ENCODE measurements at places on chromosomes 7 and 10. TPM values are rescaled to one million over a fixed set of nuclear protein-coding genes. Genes with fewer than 3 reads are reported as not detected.

The HGF gene
- not detected for total RNA-seq

The FXYD4 gene
- not detected for total RNA-seq

The IQUB gene
- total RNA-seq = 0.04 TPM

The LRRC4 gene
- total RNA-seq = 0.35 TPM

The LDB1 gene
- 65.7 TPM for total RNA-seq

The RTKN2 gene
- 1.8 TPM for total RNA-seq

The FBXL13 gene
- 0.17 TPM for total RNA-seq

The MAP3K8 gene
- 1.2 TPM for total RNA-seq

The ADAM22 gene
- total RNA-seq = 0.21 TPM

The SLC29A4 gene
- total RNA-seq = 0.46 TPM

- no peak for DNase-seq
Observed at GRCh38 chr10:91006752-91007346, 86.0 kb upstream of the ANKRD1 start.

- DNase-seq = no peak
Observed at GRCh38 chr7:36117203-36117840, 35.7 kb upstream of the EEPD1 start.

- no peak for DNase-seq
Observed at GRCh38 chr10:130108934-130109604, 1.6 kb downstream of the C10orf143 start.

DNA sequence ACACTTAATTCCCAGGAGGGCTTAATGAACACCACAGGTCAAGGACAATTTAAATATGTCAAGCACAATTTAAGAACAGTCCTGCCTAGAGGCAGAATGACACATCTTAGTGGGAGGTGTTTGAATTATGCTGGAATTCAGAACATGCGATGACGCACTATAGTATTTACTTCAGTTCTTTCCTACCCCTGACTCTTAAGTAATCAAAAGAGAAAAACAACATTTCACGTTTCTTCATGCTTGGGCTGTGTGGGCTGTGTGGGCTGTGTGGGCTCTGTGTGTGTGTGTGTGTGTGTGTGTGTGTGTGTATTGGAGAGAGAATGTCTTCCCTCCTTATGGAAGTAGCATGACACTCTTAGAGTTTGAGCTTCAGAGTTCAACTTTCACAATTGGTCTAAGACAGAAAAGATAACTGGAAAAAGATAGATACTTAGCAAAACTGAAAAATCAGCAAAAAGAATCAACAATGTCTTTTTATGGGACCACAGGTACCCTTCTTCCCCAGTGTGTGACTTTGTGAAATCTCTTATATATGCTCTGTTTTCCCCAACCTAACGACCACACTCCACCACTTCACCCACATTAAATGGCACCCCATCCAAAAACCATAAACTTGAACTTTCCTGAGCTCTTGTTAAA, 33.7 kb upstream of the CABCOCO1 start:
- DNase-seq = peak; percentile 94

GRCh38 chr10:102919992-102920739, 2.1 kb downstream of the CNNM2 start:
- DNase-seq = no peak

DNA sequence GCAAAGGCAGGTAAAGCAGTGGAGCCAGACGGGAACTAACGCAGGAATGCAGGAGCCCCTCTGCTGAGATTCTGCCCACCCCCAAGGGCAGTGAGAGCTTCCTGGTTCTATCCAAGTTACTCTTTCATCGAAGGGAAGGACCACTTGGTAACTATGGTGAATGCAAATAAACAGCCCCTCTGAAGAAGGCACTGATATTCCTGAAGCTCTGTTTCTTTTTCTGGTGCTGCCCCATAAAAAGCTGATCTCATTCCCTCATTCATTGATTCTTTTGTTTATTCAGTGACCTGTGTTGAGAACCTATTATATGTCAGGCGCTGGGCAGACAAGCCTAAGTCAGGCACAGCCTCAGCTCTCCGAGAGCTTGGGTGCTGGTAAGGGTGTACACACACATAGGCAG, 217.3 kb downstream of the SNX10 start:
- DNase-seq = no peak

DNA sequence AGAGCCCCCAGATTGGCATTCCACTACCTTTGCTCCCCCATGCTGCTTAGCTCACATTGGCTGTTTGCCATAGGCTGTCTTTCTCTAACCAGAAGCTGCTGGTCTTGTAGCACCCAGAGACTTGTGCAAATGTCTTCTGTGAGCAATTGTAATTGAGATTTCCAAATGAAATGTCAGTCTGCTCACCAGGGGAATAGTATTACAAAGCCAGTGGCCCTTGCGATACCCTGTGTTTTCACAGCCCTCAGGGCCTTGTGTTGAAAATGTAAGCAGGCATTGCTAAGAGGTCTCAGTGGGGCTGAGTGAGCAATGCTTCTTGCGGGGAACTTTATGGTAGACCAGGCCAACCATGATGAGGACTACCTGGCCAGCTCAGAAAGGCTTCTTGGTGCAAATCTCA, 746.5 kb downstream of the LRMDA start:
- no peak for DNase-seq

DNA sequence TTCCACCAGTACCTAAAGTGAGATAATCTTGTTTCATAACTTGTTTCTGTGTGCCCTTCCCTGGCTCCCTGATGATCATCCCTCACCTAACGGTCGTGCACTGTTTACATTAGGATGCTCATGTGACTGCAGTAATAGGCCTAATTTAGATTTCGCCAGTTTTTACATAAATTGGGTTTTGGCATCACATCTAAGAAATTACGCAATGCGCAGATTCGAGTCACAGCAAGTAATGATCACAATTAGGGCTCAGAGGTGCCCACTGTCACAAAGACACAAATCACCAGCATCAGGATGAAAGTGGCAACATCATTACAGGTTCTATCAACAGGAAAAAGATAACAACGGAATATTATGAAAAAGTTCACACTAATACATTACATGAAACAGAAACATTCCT, 94.7 kb downstream of the LARP4B start:
- DNase-seq = no peak

- DNase-seq = peak; percentile 93
Observed at GRCh38 chr10:99685597-99685967, 26.3 kb downstream of the ENTPD7 start.

DNA sequence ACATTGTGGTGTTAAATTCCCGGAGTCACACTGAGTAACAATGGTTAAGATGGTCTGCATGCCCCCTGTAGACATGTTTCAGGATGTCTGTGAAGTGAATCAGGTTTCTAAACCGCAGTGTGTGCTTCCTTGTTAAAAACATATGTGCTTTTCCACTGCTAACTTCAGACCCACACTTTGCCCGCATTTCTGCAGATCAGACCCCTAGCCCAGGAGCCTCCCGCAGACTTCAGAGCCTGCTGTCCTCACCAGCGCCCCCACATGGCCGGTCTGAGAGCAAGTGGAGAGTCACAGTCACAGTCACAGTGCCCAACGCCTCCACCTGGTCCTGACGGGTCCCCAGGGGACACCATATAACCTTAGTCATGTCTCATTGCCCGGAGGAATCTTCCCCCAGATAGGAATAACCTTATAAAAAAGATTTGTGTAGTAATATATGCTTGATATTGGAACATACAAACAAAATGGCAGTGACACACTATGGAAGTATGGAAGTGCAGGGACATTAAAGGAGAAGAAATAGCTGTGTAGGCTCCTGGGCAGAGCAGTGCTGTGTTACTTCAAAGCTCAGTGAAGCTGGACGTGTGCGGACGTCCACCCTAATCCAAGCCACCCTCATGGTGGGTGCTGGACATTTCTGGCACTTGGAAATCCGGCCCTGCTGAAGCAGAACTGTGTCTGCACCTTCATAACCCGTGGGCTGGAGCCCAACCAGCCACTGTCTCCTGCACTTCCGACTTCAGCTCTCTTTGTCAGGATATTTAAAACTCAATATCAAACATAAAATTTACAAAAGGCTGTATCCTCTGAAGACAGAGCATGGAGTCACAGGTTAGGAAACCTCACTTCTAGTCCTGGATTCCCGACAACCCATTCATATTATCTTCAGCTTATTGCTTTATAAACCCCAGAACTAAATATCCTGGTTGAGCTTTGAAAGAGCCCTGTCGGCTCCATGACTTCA, 29.0 kb downstream of the GSTO2 start:
- no peak for DNase-seq

GRCh38 chr7:78510580-78511188, 712.1 kb downstream of the PHTF2 start:
- DNase-seq = peak; percentile 21

GRCh38 chr10:18759575-18759974, 100.3 kb downstream of the ARL5B start:
- DNase-seq = no peak

DNA sequence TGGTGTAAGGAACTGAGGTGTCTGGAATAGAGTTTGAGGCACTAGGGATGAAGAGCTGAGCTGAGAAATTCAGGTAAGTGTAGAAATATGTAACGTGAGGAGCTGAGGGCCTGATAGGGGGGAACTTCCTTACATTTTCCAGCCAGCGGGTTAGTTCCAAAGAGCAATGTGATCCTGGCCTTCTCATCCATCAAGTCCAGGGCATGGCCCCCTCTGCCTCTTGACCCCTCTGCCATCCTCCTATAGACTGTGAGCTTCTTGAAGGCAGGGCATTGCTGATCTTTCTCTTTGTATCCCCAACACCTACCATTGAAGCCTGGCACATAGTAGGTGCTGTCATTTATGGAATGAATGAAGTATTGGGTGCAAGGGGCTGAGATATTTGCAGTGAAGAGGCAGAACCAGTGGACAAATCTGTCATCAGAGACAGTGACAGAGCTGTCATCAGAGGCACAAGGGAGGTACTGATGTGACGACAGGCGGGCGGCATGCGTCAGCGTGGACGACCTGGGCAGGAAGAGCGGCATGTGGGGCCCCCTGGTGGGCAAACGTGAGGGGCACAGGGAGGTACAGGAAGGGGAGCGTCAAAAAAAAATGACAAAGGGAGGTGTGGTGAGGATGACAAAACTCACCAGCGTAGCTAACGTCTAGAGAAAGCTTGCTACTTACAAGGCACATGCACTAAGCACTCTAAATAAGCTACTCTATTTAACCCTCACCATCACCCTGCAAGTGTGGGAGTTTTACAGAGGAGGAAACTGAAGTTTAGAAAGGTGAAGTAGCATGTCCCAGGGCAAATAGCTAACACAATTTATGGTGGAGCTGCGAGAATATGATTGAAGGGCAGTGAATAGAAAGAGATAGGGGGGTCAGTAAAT, 5.2 kb upstream of the CAMK2G start:
- DNase-seq = peak; percentile 68

GRCh38 chr7:44065431-44066110, at the start of gene PGAM2:
Gene PGAM2 (minus strand): TSS chr7:44065567. CDS start chr7:44065529, 38 bp downstream.
- DNase-seq = no peak

DNA sequence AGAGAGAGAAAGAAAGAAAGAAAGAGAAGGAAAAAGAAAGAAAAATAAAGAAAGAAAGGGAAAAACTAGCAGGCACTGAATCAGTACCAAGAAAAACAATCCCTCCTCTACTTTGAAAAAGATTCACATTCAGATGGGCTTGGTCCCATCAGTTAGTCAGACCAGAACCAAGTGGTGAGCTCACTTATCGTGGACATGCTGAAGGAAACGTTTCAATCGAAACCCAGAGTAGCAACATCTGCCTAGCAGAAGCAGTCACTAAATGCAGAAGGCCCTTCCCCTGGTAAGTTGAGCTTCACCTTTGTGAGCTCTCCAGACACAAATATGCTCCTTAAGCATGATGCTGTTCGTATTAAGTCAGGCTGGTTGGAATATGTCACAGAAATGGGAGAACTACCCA, 167.7 kb downstream of the TRIL start:
- no peak for DNase-seq

DNA sequence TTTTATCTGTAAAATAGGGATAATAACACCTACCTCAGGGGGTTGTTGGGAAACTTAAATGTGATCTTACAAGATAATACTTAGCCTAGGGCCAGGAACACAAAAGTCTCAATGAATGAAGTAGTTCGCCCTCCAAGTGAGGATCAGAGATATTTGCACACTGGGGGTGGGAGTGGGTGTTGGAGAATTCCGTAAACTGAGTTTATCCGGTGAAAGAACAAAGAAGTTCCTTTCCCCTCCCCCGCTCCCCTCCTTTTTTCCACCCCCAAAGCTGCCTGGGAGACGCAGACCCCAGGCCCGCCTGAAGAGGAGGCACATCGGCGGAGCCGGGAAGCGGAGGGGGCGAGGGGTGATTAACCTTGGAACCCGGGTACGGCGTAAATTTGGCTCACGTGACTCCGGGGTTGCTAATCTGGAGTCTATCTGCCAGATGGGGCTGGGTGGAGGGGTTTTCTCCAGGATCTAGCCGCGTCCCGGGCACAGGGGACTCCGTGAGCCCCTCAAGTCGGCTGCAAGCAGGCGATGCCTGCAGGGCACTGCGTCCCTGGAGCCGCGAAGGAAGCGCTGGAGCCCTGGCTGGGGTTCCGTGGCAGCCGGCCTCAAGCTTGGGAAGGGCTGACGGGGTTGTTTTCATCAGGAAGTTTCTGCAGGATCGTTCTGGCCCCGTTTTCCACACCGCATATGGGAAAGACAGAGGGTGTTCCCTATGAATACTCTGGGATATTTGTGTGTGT, 1.4 kb upstream of the PODXL start:
- no peak for DNase-seq

- DNase-seq = no peak
Observed at GRCh38 chr10:110401401-110402076, 96.2 kb upstream of the DUSP5 start.

DNA sequence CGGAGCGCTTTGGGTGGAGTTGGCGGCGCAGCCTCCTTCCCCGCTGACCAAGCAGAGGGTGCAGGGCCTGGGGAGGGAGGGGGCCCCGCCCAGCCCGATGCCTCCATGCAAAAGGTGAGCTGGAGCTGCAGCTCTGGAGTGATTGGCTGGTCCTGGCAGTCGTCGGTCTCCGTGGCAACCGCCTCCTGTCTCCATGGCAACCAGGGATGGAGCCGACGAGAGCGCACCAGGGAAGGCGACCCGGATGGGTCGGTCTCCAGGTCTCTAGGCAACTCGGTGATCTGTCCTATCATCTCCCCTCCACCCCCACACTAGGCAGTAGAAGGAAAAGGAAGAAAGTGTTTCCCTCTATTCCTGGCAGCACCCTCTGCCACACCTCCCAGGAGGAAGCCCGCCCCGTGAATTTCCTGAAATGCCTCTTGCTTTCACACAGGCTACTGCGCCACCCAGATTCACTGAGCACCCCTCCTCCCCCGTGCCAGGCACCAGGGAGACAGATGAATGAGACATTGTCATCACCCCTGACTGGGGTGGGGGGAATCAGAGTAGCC, 647 bp upstream of the NACAD start:
- DNase-seq = peak; percentile 77

- peak; percentile 23 for DNase-seq
Observed at GRCh38 chr7:106947244-106947728, 82.2 kb downstream of the PIK3CG start.

- peak; percentile 100 for DNase-seq
Observed at GRCh38 chr10:97718659-97719142, 5.2 kb downstream of the MARVELD1 start.
